Activated gamma-delta T cell treated with Interleukin-2 at 50 U/mL for 16 hours (primary cell): ENCODE measurements at places on chromosomes 7 and 10.

- no peak for DNase-seq
Measured at GRCh38 chr7:36048141-36048901, 104.7 kb upstream of the EEPD1 start.

GRCh38 chr7:32255036-32255435 lies 184.8 kb upstream of the PDE1C start:
- no peak for DNase-seq

DNA sequence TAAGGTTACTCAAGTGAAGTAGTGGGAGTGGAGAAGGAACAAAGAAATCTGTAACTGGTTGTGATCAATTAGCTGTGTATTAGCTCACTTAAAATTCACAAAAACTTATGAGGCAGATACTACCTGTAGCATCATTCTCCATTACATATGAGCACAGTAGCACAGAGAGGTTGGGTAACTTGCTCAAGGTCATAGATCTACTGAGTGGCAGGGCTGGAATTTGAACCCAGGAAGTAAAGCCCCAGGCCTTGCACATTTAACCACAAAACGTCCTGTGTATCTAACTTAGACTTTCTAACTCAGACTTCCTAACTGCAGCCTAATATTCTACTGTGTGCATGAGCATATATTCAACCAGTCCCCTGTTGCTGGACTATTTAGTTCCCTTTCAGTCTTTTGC lies 5.6 kb upstream of the SLF2 start:
- no peak for DNase-seq

GRCh38 chr10:21184216-21184615 lies 287.1 kb upstream of the NEBL start:
- DNase-seq = no peak

DNA sequence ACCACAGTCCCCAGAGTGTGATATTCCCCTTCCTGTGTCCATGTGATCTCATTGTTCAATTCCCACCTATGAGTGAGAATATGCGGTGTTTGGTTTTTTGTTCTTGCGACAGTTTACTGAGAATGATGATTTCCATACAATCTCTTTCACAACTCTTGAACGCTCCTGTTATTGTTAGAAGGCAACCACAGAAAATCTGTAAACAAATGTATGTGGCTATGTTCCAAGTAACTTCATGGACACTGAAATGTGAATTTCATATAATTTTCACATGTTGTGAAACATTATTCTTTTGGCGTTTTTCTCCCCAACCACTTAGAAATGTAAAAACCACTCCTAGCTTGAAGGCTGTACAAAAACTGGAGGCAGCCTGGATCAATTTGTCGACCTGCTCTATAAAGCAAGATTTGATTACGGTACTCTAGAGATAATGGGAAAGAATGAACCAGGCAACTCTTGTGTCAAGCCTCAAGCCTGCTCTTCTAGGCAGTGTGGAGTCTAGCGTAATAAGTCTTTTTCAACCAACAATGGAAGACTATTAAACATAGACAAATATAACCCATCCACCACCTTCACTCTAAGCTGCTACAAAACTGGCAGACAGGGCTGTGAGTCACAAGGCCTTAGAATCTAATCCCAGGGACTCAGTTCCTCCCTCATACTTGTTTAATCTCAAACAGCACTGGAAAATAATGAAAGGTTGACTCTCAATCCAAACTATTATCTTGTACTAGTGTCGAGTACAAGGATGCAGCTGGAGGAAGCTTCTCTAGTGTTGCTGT lies 22.7 kb downstream of the ARL3 start:
- no peak for DNase-seq

- no peak for DNase-seq
Measured at GRCh38 chr7:16095171-16095950, 326.0 kb downstream of the CRPPA start.

- DNase-seq = no peak
Measured at GRCh38 chr7:132065989-132066603, 509.7 kb upstream of the PODXL start.

- no peak for DNase-seq
Measured at GRCh38 chr10:29955329-29955935, 104.0 kb downstream of the JCAD start.

DNA sequence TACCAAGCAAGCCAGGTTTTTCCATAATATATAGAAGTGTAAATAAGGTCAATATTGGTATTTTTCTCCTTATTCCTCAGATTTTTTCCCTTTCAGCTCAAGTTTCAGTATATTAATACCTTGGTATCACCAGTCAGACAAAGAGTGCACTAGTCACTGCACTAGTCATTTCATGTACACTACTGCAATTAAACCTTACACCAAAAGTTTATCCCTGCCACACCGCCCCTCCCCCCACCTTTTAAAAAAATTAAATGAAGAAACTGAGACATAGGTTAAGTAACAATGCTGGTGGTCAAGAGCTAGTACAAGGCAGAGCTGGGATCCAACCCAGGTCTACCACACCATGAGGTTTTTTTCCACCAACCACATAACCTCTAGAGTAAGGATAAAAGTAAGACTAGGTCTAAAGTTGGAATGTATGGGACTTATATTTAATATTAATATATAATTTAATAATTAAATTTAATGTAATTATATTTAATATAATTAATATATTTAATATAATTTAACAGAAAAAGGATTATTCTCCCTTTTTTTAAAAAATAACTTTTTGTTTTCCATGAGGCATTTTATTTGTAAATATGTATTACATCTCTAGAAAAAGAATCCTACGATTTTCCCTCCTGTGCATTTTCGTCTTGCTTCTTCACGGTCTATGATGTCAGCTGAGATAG lies 68.5 kb downstream of the NT5C2 start:
- no peak for DNase-seq

GRCh38 chr10:86655596-86655995 lies 1.2 kb downstream of the OPN4 start:
- DNase-seq = no peak

DNA sequence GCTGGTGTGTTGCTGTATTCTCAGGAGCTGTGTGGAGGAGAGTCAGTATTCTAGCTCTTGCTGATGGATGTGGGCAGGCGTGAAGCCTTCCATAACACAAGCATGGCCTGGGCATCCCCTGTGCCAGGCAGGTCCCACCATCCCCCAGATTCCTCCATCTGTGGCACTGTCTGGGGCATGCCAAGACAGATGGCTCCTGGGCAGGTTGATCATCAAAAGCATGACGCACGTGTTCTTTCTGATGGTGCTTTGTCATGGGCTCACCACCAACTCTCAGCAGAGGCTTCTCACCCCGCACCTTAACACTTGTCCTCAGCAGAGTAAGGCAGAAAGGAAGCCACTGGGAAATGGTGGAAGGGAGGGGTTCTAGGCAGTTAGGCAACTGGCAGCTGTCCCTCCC lies 364.3 kb downstream of the PLXNA4 start:
- no peak for DNase-seq

DNA sequence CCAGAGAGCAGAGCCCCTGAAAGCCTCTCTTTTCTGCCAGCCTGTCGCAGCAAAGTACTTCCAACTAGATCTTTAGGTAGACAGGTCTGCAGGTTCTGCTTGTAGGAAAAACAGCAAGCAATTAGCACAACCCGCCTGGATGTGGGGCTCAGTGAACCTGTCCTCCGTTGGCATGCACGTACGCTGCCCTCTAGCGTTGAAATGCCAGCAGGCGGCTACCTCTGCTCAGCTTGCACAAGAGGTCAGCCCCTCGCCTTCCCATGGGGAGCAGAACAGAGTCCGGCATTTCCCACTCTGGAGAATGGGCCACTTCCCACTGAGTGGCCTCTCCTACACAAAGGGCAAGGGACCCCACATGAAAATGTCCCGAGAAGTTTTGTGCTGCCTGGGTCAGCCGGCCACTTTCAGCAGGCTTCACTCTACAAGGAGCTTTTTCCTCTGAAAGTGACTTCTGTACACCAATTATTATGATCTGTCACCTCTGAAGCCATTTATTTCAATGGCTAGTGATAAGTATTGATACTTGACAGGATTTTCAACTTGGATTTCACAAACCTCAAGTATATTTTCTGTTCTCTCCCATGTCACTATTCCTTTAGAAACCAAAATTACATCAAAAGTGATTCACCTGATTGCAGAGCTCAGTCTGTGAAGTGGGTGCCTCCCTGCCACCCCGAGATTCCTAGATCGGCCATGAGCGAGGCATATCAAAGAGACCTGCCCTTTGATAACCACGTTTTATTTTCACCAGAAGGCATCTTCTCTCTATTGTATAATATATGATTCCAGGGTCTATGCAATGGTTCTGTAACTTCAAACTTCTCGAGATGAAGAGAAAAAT lies 56.7 kb downstream of the JCAD start:
- DNase-seq = peak; percentile 53

- no peak for DNase-seq
Measured at GRCh38 chr10:27861781-27862180, 116.2 kb upstream of the MKX start.

DNA sequence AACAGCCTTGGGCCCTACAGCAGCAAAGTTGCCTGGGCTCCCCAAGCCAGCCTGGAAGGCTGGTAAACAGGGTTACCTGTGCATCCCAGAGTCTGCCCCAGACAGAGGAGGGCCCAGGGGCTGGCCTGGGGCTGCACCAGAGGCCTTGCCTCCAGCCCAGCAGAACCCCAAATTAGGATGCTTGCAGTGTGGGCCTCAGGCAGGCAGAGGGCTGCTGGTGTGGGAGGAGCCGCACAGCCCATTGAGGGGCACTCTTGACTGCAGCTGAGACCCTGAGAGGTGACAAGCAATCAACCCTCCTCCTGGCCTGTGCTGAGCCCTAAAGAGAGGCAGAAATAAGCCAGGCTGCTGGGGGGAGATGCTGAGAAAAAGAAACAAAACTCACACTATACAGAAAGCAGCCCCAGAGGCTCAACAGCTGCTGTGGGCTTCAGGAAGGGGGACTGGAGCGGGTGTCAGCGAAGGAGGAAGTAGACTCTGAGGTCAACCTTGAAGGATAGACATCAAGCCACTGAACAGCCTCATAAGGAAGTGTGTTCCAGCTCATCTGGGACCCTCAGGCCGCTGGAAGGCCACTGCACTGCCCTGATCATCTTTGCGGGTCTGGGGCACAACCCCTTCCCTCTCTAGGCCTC lies 6.6 kb downstream of the AIFM2 start:
- DNase-seq = no peak

GRCh38 chr10:454860-455259 lies 234.6 kb downstream of the DIP2C start:
- no peak for DNase-seq

DNA sequence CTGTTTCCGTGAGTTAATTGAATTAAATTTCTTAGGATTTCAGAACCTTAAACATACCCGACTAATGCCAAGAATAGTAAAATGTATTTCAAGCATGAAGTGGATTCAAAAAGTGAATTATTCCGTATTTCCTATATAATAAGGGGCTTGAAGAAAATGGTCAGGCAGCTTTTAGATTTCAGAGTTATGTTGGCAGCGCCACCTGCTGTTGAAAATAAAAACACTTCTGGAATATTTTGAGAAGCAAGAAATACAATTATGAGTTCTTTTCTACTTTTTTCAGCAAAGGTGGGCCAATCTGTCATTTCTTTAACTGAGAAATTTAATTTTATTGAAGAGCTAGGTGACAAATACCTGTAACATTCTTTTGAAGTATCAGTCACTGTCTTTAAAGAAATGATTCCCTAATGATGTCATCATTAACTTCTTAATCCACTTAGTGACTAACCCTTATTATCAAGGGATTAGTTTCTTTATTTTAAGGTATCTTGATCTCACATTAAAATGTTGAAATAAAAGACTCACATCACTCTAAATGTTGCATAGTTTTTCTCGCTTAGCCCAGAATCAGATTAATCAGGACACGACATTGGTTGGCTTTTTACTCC lies 36.6 kb upstream of the AGR3 start:
- peak; percentile 15 for DNase-seq

- peak; percentile 88 for DNase-seq
Measured at GRCh38 chr10:6275022-6275997, 72.6 kb downstream of the PFKFB3 start.

GRCh38 chr7:114405427-114405826 lies 9.2 kb upstream of the FOXP2 start:
- no peak for DNase-seq

GRCh38 chr7:25777969-25778708 lies 373.9 kb upstream of the NFE2L3 start:
- no peak for DNase-seq

GRCh38 chr10:100192350-100192749 lies 6.5 kb upstream of the ERLIN1 start:
- DNase-seq = no peak

DNA sequence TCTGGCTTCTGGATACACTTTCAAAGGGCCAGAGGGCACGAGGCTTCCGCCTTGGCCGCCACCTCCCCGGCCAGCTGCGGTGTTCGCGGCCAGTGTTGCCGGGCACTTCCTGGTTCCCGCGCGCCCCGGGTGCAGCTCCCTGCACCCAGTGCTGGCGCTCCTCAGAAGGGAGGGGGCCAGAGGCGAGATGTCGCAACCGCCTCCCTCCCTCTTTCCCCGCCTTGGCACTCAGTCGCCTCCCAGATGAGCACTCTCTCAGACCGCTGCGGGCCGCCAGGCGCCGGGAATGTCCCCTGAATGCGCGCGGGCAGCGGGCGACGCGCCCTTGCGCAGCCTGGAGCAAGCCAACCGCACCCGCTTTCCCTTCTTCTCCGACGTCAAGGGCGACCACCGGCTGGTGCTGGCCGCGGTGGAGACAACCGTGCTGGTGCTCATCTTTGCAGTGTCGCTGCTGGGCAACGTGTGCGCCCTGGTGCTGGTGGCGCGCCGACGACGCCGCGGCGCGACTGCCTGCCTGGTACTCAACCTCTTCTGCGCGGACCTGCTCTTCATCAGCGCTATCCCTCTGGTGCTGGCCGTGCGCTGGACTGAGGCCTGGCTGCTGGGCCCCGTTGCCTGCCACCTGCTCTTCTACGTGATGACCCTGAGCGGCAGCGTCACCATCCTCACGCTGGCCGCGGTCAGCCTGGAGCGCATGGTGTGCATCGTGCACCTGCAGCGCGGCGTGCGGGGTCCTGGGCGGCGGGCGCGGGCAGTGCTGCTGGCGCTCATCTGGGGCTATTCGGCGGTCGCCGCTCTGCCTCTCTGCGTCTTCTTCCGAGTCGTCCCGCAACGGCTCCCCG lies at the start of gene FFAR4:
Gene FFAR4 (plus strand): TSS at position 231 of the 842 bp plus-strand sequence. CDS start 56 bp downstream, at position 287.
- no peak for DNase-seq

DNA sequence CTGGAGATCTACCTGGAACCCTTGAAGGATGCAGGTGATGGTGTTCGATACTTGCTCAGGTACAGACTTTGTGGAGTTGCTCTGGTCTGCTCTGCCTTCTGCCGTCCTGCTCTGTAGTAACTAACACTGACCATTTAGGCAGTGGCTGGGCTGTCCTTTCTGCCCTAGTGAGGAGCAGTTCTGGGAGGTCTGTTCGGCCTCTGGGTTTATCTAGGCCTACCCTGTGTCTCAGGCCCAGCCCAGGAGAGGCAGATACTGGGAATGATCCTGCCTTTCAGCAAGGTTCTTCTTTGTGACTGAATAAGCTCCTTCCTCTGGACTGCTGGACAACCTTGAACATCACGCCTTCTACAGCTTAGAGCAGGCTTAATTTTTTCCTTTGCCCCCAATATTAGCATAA lies 1.7 kb downstream of the ZFYVE27 start:
- DNase-seq = no peak
